ENCODE measurements at places on chromosomes 1 and 21.

DNA sequence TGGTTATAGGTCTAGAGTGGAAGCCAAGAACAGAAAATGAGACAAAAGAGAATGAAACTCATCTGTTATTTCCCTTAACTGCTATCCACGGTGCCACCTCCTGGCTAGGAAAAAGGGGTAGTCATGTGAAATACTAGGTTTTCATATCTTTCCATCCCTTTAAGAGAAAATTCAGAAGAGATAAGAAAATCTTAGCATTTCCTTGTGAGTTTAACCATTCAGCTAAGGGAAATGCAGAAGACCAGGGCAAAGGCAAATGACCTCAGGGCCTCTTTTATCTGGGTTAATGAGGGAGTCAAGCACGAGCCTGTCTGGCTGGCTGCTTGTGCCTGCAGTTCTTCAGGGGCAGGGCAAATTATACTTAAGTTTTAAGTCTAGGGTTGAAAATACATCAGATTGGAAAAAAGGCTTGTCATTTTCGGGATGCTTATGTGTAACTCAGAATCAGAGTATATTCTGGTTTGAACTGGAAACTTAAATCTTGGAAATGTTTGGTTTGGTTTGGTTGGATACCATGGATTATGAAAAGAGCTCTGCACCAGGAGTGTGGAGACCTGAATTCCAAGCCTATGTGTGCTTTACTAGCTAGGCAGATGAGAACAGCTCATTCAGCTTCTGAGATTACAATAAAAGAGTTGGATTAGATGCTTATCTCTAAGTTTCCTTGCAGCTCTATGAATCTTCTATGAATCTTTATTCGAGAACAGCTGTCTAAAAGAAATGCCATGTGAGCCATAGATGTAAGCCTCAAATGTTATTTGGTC lies 19.9 kb downstream of the NIBAN1 start:
- H3K4me3 ChIP-seq: no peak overlapping the region
- H3K27ac ChIP-seq: no peak overlapping the region
- H3K4me1 ChIP-seq: peaks cover 3% of the 10 kb centered on the region
- DNase-seq: peak; percentile 71
- H3K36me3 ChIP-seq: no peaks in the 10 kb centered on the region
- no peaks in the 10 kb centered on the region for H3K27me3 ChIP-seq

DNA sequence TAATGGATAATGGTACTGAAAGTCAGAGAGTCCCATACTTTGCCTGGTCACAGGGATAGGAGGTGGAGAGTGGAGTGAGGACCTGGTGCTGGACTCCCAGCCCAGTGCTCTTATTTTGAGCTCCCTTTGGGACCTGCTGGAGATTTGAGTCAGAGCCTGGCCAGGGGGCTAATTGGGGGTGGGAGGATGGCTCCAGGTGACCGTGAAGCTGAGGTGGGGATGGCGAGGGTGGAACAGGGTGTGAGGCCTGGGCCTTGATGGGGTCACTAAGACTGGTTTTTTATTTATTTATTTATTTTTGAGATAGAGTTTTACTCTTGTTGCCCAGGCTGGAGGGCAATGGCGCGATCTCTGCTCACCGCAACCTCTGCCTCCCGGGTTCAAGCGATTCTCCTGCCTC lies 17.8 kb downstream of the AMPD2 start:
- no peak for DNase-seq
- no peak overlapping the region for H3K4me3 ChIP-seq
- H3K27me3 ChIP-seq: no peaks in the 10 kb centered on the region
- no peaks in the 10 kb centered on the region for H3K36me3 ChIP-seq
- H3K4me1 ChIP-seq: peaks cover 5% of the 10 kb centered on the region
- no peak overlapping the region for H3K27ac ChIP-seq

DNA sequence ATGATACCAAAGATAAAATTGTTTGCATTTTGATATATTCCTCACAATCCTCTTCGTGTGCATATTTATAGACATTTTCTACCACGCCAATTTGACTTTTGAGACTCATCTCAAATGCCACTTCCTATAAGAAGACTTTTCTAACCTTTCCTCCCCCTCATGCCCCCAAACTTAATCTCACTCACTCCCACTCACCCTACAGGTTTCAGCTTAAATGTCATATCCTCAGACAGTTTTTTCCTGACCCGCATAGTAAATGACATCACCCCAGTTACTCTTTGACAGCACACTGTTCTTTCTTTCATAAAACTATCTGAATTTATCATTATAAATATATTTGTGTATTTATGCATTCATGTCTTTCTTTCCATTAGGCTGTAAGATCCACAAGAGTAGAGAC lies 29.6 kb upstream of the RGS8 start:
- DNase-seq: no peak
- no peaks in the 10 kb centered on the region for H3K36me3 ChIP-seq
- H3K4me1 ChIP-seq: peaks cover 5% of the 10 kb centered on the region
- H3K4me3 ChIP-seq: no peak overlapping the region
- no peaks in the 10 kb centered on the region for H3K27me3 ChIP-seq
- no peak overlapping the region for H3K27ac ChIP-seq

GRCh38 chr1:14090062-14090461 lies 390.1 kb downstream of the PRDM2 start:
- no peaks in the 10 kb centered on the region for H3K4me1 ChIP-seq
- H3K27me3 ChIP-seq: no peaks in the 10 kb centered on the region
- no peak overlapping the region for H3K4me3 ChIP-seq
- H3K27ac ChIP-seq: no peak overlapping the region

DNA sequence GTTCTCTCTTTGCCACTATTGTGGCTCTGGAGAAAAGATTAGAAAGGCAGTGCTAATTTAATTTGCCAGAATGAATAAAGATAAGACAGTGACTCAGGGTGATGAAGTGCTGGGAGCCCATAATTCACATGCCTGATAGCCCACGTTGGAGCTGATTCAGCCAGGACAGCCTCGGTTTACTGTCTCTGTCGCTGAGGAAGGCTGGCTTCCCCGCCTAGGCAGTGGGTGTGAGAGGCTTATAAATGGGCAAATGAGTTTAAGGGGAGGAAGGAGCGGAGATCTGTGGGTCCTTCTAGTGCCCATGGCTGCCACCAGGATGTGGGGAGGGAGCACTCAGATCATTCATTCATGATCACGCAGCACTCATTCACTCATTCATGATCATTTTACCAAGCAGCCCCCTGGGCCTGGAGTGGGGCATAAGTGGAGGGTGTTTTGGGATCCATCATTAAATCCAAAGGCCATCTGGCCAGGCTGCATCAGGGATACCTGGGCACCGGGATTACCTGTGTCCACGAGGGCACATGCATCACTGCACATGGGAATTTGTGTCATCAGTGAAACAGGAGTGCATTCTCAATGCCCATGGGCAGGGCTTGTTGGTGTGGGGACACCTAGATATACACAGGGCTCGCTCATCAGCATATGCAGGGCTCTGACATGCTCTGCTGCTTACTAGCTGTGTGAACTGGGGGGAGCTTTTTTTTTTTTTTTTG lies 315.4 kb downstream of the MATN1 start:
- no peaks in the 10 kb centered on the region for H3K27me3 ChIP-seq
- no peak overlapping the region for H3K4me3 ChIP-seq
- H3K36me3 ChIP-seq: no peaks in the 10 kb centered on the region
- peak; percentile 74 for DNase-seq
- peaks cover 15% of the 10 kb centered on the region for H3K4me1 ChIP-seq
- peak overlapping the region; percentile 25 for H3K27ac ChIP-seq

Measured in mesendoderm (in vitro differentiated cells).